ENCODE measurements at places on chromosomes 4 and X. TPM values are rescaled to one million over a fixed set of nuclear protein-coding genes. Genes with fewer than 3 reads are reported as not detected.

DNA sequence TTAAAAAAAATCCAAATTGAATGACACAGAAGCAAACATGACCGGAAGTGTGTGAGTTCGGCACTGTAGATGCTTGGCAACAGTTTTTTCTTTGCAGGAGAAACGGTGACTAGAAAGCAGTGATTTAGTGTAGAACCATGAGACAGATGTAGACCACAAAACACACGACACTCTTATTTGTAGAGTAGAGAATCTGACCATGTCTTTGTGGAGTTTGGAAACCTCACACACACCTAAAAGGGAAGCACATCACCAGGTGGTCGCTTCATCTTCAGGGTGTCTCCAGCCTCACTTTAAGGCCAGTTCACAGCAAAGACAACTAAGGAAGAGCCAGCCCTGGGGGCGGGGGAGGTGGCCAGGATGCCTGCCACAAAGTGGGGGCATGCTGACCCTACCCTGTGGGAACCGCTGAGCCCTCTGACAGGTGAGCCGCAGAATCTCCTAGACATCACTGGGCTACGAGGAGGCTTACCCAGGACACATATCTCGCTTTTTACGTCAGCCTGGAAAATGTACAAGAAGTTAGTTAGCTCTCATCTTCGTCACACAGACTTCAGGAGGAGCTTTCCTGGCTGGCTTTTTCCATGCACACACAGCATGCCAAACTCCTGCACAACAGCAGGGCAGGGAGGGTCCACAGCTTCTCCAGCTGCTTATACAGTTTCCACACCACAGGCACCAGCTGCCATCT, 64.4 kb upstream of the PDLIM3 start:
- H3K4me3 ChIP-seq = no peak overlapping the region
- no peak for DNase-seq
- peaks cover 10% of the 10 kb centered on the region for H3K4me1 ChIP-seq
- peak overlapping the region; percentile 49 for H3K27ac ChIP-seq
- peaks cover 42% of the 10 kb centered on the region for H3K36me3 ChIP-seq
- no peaks in the 10 kb centered on the region for H3K27me3 ChIP-seq

DNA sequence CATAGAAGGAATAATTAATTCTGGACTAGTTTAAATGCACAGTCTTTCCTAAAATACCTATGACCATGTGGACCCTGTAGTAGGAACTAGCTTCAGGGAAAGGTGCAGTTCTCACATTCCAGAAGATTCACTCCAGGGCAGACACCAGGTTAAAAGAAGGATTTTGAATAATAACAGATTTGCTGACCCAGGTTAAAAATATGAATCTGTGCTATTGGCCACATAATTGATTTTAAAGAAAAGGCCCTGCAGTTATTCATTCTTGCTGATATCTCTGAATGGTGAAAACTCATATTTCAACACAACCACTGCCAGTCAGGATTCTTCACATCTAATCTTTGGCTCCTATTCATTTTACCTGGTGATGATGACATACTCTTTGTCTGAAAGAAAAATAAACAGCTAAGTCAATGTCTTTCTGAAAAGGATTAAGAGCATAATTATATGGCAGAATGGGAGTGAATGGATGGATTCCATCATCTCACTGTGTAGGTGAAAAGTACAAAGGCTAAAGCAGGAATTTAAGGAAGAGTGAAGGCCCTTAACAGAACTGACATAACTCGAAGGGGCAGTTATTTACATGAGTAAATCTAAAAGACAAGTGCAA, 432.8 kb downstream of the PDGFC start:
- H3K36me3 ChIP-seq = no peaks in the 10 kb centered on the region
- H3K4me3 ChIP-seq = no peak overlapping the region
- H3K27ac ChIP-seq = no peak overlapping the region
- H3K27me3 ChIP-seq = no peaks in the 10 kb centered on the region
- H3K4me1 ChIP-seq = no peaks in the 10 kb centered on the region
- DNase-seq = no peak

DNA sequence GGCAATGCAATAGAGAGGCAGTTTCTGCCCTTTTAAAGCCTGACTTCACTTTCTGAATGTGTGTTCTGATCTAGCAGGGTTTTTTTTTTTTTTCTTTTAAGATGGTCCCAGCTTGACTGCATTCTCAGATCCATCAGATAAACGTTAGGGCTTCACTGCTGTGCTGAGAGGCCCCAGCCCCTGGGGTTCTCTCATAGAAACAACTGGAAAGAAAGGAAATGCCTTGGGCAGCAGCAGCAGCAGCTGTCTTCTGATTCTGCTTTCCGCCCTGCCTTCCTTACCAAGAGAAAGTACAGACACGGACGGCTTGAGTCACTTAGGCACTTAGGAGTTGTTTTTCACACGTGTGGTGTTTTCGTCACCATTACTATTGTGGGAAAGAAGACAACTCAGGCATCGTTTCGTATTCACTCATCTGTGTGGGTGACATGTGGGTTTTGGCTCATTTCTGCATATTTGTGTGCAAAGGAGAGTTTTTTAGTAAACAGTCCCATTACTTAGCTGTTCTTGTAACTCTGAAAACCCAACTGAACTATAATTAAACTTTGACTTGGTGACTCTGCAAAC, 172.0 kb downstream of the PTTG2 start:
- no peak overlapping the region for H3K4me3 ChIP-seq
- DNase-seq = peak; percentile 69
- H3K36me3 ChIP-seq = no peaks in the 10 kb centered on the region
- H3K27ac ChIP-seq = peak overlapping the region; percentile 68
- no peaks in the 10 kb centered on the region for H3K27me3 ChIP-seq

DNA sequence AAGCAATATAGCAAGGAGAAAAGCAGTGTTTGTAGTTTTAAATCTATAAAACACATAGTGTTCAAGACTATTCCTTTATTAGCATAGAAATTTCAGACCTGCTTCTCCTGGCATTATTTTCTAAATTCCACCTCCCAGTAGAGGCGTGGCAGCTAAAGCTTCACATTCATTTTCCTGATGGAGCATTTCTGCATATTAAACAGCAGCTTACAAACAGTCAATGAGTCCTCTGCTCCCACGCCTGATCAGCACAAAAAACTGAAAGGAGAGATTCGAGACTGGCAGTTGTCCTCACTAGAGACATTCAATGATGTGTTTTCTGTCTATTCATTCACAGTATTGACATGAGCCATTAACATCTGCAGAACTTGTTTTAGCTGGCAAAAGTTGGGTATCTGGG, 61.4 kb downstream of the SHISA3 start:
- H3K36me3 ChIP-seq = no peaks in the 10 kb centered on the region
- DNase-seq = no peak
- H3K27ac ChIP-seq = no peak overlapping the region
- no peak overlapping the region for H3K4me3 ChIP-seq

DNA sequence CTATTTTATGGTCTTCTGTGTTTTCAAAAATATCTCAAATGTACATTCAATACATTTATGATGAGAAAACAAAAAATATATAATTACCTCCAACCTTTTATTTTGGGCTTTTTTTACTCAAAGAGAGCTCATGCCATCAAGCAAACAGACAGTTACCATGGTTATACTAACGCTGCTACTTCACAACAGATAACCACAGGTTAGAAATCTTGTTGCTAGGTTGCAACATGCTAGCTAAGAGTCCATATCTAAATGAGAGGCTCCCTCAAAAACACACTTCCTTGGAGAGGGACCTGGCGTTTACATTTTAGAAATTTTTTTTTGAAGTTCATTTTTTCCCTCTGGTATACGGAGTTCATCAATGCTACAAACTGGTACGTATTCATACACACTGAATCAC, 44.3 kb downstream of the TBC1D9 start:
- no peaks in the 10 kb centered on the region for H3K27me3 ChIP-seq
- no peak overlapping the region for H3K27ac ChIP-seq
- no peak overlapping the region for H3K4me3 ChIP-seq
- H3K36me3 ChIP-seq = no peaks in the 10 kb centered on the region
- H3K4me1 ChIP-seq = peaks cover 21% of the 10 kb centered on the region
- no peak for DNase-seq

The GAGE13 gene
- not detected for total RNA-seq

DNA sequence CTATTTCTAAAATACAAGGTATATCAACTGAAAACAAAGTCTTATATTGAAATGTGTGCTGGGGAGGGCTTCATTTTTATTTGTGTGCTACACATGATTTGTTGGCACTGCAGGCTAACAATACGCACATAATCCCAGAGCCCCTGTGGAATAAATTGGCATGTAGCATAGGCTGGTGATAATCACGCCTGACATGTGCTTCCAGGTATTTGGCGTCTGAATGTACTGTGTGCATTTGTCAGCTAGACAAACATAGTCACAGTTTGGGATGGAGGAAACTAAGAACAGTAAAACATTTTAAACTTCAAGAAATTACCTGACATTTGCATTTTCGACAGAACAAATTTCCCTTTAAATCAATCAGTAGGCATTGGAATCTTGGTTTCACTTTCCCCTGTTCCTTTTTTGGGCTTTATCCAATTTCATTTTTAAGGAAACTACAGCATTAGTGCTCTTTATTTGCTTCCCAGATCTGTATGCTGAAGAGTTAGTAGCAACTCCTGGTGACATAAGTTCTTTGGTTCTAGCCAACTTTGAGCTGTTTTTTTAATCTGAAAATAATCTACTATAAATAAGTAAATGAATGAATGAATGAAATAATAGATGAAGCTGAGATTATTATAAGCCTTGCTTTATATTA, 472.3 kb downstream of the PDHA2 start:
- no peak overlapping the region for H3K27ac ChIP-seq
- no peak for DNase-seq
- H3K27me3 ChIP-seq = no peaks in the 10 kb centered on the region
- peak overlapping the region; percentile 54 for H3K4me3 ChIP-seq

The CPLX1 gene
- total RNA-seq = 5.4 TPM

The ZCCHC4 gene
- 7.2 TPM for total RNA-seq

The GRIA3 gene
- 0.31 TPM for total RNA-seq

DNA sequence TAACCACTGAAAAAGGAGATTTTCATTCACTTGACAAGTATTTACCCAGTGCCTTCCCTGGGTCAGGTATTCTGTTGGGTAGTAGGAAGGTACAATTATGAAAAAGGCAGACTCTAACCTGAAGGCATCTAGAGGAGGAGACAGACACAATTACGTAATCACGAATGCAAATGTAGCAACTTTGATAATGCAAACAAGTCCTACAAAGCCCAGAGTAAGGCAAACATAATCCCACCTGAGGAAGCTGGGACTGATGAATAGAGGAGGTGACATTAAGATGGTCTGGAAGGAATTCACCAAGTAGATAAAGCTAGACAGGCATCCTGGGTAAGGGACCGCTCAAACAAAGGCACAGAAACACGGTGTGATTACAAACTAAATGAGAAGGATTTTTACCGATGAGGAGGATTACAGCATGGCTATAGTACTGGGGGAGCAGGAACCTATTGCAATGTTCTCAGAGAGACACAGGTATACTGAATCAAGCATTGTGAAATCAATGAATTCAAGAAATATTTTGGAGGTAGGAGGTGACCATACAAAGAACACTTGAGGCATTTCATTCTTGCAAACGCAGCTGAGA, 37.1 kb downstream of the TMEM150C start:
- no peaks in the 10 kb centered on the region for H3K27me3 ChIP-seq
- no peaks in the 10 kb centered on the region for H3K36me3 ChIP-seq
- no peak overlapping the region for H3K4me3 ChIP-seq
- H3K27ac ChIP-seq = no peak overlapping the region
- no peak for DNase-seq
- no peaks in the 10 kb centered on the region for H3K4me1 ChIP-seq

GRCh38 chr4:23966725-23967124, 76.9 kb upstream of the PPARGC1A start:
- no peaks in the 10 kb centered on the region for H3K4me1 ChIP-seq
- H3K4me3 ChIP-seq = no peak overlapping the region
- H3K27me3 ChIP-seq = no peaks in the 10 kb centered on the region
- no peaks in the 10 kb centered on the region for H3K36me3 ChIP-seq
- no peak overlapping the region for H3K27ac ChIP-seq

DNA sequence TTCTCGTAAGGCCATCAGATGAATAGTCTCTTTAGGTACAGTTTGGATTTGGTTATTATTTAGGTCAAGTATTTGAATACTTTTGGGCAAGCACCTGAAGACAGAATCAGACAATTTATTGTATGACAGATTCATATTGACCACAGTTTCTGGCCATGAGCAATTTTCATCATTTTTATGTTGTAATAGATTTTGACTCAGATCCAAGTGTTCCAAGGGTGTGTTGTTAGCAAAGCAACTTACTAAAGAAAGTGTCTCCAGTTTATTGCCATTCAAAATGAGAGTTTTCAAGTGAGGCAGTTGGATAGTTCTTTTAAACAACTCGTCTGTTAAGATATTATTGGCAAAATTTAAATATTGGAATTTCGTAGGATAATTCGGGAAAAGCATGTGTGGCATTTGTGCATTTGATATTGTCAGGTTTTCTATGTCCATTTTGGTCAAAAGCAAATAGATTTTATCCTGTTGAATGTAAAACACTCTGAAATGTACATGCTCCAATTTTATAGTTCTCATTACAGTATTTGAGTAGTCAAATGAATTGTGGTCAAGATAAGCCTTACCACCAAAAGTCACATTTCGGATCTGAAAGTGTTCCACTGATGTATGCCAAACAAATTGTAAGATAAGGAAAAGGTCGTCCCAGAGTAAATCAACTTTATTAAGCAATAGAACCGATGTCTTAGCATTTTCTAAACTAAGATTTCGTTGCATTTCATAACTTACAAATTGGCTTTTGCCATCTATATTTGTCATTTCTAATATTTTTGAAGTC, 8.4 kb downstream of the TLR10 start:
- no peak overlapping the region for H3K27ac ChIP-seq
- no peaks in the 10 kb centered on the region for H3K4me1 ChIP-seq
- H3K27me3 ChIP-seq = no peaks in the 10 kb centered on the region
- no peak overlapping the region for H3K4me3 ChIP-seq
- no peak for DNase-seq
- no peaks in the 10 kb centered on the region for H3K36me3 ChIP-seq

- H3K27me3 ChIP-seq = peaks cover 34% of the 10 kb centered on the region
- H3K4me3 ChIP-seq = peak overlapping the region; percentile 60
- H3K27ac ChIP-seq = peak overlapping the region; percentile 74
- no peak for DNase-seq
- H3K4me1 ChIP-seq = no peaks in the 10 kb centered on the region
Measured at GRCh38 chrX:45771114-45771513, 570.4 kb upstream of the DIPK2B start.

DNA sequence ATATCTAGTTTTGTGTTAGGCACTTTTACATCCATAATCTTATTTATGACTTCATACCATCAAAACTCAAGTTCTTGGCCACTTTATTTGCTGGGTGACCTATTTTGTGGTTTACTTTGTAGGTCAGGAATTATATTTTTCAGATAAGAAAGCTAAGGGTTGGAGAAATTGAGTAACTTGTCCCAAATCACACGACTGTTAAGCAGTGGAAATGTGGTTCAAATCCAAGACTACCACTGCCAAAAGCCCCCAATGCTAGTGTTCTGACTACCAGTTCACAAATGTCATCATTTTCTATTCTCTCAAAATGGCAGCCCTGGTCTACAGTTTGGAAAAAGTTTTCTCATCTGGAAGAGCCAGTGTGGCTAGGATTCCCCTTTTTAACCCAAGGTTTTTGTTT, 74.6 kb downstream of the OPHN1 start:
- no peak overlapping the region for H3K4me3 ChIP-seq
- H3K36me3 ChIP-seq = no peaks in the 10 kb centered on the region
- H3K4me1 ChIP-seq = no peaks in the 10 kb centered on the region
- no peak for DNase-seq
